ENCODE measurements at places on chromosomes 13 and 19.

- no peak for DNase-seq
Measured at GRCh38 chr19:55617426-55617825, 6.9 kb downstream of the ZNF784 start.

GRCh38 chr13:112236539-112237197 lies 139.5 kb upstream of the SPACA7 start:
- DNase-seq: no peak

DNA sequence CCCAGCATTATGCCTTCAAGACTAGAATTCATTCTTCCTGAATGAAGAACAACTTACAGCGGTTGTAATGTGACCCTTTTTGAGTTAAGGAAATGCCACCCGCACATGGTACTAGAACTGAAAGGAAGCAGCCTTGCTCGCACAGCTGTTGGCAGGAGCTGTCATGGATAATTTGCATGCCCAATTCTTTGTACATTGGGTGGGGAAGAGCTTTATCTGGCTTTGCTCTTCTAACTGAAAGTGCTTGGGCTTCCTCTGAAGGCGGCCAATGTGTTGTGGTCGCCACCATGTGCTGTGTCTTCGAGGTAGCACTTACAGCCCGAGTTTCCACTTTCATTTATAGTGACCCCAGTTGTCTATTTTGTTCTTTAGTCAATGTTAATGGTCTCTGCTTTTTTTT lies 3.4 kb downstream of the CCNE1 start:
- DNase-seq: no peak

DNA sequence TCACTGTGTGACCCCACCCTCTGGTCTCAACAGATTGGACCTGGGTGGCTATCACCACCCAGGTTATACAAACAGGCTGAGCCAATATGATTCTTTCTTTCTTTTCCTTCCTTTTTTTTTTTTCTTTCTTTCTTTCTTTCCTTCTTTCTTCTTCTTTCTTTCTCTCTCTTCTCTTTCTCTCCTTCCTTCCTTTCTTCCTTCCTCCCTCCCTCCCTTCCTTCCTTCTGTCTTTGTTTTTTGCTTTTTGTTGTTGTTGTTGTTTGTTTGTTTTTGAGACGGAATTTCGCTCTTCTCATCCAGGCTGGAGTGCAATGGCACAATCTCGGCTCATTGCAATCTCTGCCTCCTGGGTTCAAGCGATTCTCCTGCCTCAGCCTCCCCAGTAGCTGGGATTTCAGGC lies 17.0 kb upstream of the PTPRS start:
- no peak for DNase-seq

DNA sequence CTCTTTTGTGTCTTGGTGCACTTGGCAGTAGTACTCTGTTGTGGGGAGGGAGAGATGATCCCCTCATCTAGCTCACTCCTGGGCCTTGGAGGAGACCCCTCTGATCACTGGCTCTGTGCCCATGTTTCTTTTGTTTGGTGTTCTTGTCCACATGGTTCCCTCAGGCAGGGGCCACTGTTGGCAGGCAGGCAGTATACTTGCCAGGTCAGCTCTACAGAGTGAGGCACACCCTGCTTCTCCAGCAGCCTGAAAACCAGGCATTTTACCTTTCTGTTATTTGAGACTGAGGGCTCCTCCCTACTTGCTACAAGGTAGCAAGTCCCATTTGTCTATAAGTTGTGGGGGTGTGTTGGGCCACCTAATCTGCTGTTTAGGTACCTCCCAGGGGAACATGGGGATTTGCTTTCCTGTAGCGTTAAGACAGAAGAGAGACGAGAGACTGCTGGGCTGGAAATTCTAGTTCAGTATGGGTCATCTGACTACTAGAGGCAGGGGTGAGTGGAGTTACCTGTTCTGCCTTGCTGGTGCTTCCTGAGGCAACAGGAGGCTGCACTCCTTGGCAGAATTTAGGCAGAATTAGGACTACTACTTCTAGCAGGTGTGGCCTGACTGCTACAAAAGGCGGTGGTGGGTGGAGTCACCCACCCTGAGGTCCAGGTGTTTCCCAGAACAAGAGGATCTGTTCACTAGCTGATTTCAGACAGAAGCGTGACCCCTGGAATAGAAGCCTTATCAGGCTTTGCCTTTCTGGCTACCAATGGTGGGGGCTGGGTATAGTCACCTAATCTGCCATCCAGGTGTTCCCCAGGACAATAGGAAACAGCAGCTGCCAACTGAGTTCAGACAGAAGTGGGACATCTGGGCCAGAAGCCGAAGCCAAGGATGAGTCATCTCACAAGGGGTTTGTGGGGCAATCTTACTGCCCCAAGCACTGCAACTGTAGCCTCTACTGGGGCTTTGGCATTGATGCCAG lies 843.0 kb upstream of the ATXN8OS start:
- no peak for DNase-seq

DNA sequence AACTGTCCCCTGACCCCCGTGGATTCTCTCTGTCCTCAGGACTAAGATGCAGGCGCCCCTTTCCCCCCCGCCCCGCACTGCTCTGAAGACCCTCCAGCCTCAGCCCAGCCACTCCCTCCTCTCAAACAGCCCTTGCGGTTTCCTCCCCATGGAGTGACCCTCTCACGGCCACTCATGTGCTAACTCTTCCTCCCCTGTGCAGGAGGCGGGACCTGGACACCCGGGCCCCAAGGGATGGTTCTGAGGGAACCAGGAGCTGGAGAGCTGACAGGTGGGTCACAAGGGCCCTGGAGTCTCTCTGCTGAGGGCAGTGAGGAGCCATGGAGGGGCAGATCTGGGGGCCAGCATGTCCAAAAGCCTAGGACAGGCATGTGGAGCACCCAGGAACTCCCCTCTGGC lies 1.9 kb downstream of the ISOC2 start:
- DNase-seq: no peak

DNA sequence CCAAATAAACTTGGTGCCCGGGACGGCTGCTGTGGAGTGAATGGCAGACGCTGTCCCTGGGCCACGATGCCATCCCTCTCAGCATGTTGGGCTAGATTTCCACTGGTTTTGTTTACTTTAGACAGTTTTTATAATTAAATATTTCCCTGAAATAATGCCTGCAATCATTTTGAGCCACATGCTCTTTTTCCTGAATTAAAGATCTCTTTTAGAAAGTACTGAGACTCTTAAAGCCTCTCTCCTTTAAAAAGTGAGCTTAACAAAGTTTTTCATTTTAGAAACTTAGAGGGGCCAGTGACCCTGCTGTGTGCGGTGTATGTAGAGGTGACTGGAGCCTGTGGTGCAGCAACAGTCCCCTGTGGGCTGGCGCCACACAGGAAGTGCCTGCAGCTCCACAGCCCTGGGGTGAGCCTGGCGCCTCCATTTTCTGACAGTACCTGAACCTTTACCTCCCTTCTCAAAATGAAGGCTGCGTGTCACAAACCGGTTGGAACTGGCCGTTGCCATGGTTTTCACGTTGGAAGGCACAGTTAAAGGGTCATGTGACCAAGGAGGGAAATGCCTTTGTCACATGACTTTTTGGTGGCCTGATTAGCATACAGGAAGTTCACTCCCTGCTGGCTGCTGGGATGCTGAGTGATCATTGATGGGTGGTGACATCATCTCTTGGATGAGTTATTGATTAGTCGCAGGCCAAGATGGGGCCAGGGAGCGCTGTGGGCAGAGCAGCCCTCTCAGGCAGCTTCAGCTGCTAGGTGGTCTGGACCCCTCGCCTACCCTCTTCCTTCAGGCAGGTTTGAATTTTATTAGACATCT lies 26.3 kb downstream of the TSSK6 start:
- no peak for DNase-seq

DNA sequence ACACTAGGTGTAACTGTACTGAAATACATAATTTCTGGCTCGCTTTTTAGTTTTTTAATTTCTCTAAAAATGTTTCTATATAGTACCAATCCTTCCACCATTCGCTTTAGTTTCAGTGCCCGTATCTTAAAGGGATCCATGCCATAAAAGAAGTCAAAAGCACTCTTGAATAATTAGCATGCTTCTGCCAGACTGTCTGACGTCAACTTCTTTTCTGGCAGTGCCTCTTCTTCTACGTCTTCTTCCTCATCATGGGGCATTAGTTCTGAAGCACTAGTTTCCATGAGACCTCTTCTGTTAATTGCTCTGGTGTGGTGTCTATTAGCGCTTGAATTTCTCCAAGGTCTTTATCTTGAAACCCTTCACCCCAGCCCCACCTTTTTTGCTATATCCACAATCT lies 93.8 kb upstream of the DOCK9 start:
- DNase-seq: no peak

DNA sequence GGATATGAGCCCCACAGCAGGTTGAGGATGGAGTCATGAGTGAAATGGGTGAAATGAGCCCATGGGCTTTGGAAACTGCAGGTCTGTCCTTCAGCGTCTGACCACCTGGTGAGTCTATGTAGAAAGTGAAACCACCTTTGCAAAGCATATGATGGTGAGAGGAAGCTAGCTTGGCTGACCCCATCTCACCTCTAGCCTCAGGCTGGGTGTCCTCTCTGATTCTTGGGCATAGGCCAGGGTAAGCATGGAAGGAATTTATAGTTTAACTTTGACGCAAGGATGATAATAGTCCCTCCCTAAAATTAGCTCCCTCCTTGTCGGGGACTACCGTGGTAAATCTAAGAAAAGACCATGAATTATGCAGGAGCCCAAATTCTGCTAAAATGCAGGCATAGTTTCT lies 16.8 kb upstream of the PSG9 start:
- no peak for DNase-seq

DNA sequence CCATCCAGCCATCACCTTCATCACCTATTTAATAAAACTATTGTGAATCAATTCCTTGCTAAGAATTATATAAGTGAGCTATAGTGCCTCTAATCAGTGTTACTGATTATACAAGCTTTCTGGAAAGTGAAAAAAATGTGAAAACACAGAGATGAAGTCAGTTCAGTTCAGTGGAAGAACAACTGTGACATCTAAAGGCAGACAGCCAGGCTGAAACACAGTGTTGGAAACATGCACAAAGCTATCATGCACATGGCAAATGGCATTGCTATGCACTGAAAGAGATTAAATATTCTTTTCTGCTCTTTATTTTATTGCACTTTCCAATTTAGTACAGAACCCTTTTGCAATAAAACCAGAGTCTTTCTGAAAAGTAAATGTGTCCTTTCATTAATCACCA lies 294.0 kb downstream of the RBM26 start:
- no peak for DNase-seq

DNA sequence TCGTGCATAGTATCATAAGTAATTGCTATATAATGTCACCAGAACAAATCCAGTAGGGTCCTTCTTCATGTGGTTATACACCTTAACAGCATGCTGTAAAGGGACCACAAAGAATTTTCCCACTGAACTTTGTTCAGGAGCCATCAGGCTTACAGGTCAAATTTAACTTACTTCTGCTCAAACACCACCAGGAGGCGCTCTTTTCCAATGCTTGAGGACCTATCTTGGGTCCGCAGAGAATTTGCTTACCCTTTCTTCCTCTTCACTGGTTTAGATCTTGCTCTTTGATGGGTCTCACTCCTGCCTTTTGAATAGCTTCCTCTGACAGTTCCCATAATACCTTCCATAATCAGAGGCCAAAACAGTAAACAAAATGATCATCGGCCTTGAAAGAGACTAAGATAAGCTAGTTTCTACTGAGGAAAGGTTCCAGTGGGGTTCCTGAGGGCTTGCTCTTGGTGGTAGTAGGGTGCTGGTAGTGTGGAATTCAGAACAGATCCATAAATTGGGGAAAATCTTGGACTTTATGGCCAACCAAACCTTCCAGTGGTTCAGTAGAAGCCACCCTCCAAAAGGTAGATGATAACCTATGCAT lies 37.4 kb downstream of the SCGB2B2 start:
- DNase-seq: peak; percentile 82

DNA sequence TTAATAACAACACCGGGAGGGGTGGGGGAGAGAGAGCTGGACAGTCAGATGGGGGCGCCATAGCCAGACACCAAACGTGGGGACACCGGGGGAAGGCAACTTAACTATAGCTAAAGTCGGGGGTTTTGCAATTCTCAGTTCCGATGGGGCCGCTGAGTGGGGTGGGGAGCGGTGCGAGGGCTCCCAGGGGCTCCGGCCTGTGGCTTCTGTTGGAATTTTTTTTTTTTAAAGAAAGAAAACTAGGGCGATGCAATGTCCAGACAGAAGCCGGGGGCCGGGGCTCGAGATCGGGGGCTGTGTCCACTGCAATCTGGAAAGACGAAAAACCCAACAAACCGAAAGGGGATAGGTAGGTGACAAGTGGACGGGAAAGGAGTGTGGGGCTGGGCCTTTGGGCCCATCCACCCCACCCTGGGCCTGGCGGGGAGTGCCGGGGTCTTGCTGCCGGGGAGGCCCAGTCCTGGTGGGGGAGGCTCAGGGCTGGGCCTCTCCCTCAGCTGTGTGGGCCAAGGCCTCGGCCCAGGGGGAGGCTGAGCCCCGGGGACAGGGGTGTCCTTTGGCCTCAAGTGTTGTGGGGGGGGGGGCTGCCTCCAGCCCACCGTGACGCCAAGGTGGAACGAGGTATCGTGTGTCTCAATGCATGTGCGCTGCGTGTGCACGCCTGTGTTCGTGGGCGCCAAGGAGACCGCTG lies 17.3 kb downstream of the PRKCSH start:
- DNase-seq: no peak

GRCh38 chr13:41054212-41054877 lies 7.0 kb upstream of the WBP4 start:
- DNase-seq: peak; percentile 3

GRCh38 chr13:25886438-25887214 lies 165.2 kb downstream of the SHISA2 start:
- no peak for DNase-seq

GRCh38 chr13:75506018-75506417 lies 24.0 kb upstream of the TBC1D4 start:
- no peak for DNase-seq

- DNase-seq: no peak
Measured at GRCh38 chr13:85241060-85241459, 558.2 kb downstream of the SLITRK6 start.

- no peak for DNase-seq
Measured at GRCh38 chr13:110841846-110842245, 73.0 kb downstream of the ANKRD10 start.

DNA sequence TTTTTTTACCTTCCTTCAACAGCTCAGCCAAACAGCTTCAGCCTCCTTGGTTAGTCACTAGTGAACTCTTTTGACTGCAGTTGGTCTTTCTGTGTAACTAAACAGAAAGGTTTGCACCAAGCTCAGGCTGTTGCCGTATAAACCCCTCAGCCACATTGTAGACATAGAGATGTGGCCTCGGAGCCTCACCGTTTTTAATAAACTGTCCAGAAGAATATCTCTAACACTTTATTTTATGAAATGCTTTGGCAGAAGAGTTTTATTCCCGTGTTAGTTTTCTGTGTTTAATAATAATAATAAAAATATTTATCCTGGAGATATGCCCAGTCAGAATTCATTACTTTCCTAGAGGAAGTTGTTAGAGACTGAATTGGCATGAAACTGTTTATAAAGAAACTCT lies 171.7 kb upstream of the MAB21L1 start:
- DNase-seq: no peak

- DNase-seq: no peak
Measured at GRCh38 chr13:92573467-92574057, 653.0 kb upstream of the GPC6 start.

GRCh38 chr13:41034382-41034781 lies 15.3 kb upstream of the ELF1 start:
- no peak for DNase-seq

- DNase-seq: no peak
Measured at GRCh38 chr13:42380420-42381164, 108.6 kb downstream of the AKAP11 start.
